T-helper 2 cell (primary cell): ENCODE measurements at places on chromosomes 2 and 18.

GRCh38 chr2:143684551-143685320 lies 555.5 kb downstream of the ARHGAP15 start:
- no peak for DNase-seq

DNA sequence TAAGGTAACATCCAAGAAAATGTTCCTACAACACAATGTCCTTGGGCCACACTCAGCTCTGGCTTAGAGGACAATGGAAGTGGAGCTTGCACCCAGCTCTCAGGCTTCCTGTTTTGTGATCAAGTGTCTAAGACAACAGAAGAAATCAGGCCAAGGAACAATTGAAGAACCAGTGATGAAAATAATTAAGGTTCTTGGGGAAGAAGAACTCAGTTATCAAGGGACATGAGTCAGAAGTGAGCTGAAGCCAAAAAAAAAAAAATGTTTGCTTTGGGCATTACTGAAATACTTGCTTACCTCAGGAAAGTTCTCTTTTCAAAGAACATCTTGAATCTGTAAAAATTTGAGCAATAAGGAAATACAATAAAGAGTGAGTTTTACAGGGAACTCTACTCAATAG lies 299.0 kb downstream of the FBXO15 start:
- no peak for DNase-seq

DNA sequence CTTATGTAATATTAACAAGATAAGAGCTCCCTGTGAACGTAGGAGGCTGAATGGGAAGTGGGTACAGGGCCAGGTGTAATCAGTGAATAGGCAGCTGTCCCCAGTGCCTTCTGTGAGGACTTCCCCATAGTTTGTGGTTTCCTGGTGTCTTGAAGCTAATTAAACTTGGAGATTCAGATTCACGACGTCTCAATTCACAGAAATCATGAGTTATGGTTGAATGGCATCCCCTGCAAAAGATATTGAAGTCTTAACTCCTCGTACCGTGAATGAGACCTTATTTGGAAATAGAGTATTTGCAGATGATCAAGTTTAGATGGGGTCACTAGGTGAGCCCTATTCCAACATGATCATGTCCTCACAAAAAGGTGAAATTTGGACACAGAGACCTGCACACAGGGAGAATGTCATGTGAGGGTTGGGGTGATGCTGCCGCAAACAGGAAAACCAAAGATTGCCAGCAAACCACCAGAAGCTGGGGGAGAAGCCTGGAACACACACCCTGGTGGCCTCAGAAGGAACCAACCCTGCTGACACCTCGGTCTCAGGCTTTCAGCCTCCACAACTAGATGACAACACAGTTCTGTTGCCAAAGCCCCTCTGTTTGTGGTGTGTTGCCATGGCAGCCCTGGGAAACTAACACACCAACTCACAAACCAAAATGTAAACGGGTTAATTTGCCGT lies 13.2 kb downstream of the ARL4C start:
- DNase-seq: peak; percentile 78

GRCh38 chr18:78630981-78631510 lies 348.6 kb upstream of the SALL3 start:
- DNase-seq: no peak

- DNase-seq: no peak
These were observed 17.5 kb upstream of the BIN1 start for GRCh38 chr2:127124426-127124825.

DNA sequence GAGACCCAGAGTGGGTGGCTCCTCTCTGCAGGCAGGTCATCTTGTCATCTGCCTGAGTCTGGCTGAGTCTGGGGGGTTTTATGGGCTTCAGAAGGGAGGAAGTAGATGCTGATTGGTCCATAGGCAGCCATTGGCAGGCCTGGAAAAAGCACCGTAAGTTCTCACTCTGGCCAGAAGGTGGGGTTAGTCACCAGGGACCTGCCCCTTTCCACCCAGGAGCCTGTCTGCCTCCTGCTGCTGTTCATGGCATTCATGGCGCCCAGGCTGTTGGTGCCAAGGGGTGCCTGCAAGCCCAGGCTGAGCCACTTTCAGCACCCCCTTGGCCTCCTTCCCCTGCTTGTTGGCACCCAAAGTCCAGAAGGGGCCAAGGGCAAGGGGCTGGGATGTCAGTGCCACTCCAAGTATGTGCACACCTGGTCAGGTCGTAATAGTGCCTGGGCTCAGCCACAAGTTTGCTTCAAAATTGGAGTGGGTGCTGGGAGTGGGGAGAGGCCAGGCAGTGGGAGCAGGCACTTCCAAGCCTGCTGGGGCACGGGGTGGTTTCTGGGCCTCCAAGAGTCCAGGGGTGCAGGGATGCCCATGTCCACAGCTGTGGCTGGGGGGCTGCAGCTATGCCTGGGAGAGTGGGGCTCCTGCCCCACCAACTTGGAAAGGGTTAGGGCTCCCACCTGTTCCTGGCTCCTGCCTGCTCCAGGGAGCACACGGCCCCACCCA lies 178.1 kb downstream of the FAM210A start:
- no peak for DNase-seq

GRCh38 chr2:108536133-108536780 lies 2.0 kb downstream of the LIMS1 start:
- DNase-seq: no peak

- no peak for DNase-seq
These were observed 5.8 kb upstream of the SCN1A start for GRCh38 chr2:166133653-166134052.

DNA sequence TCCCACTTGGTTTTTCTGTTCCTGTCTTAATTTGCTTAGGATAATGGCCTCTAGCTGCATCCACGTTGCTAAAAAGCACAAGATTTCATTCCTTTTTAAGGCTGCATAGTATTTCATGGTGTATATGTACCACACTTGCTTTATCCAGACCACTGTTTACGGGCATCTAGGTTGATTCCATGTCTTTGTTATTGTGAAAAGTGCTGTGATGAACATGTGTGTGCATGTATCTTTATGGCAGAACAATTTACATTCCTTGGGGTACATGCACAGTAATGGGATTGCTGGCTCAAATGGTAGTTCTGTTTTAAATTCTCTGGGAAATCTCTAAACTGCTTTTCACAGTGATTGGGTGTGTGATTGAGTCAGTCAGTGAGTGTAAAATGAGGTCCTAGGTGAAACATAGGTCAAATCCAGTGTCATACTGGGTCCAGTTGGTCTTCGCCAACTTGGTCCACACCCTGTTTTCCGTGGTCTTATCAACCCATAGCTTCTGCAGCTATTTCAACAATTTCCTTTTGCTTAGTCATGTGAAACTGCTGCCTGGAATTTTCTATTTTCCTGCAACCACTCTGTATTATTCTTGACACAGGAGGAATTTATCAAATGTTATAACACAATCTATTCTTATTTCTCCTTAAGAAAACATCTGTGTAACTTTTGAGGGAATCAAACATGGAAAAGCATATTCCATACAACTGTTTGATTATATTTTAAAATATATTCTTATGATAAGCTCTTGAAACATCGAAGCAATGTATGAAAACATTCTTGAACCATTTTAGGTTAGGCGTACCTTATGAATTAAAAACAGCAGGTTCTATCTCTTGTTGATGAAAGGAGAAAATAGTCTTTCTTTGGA lies 82.9 kb downstream of the ADCYAP1 start:
- no peak for DNase-seq

DNA sequence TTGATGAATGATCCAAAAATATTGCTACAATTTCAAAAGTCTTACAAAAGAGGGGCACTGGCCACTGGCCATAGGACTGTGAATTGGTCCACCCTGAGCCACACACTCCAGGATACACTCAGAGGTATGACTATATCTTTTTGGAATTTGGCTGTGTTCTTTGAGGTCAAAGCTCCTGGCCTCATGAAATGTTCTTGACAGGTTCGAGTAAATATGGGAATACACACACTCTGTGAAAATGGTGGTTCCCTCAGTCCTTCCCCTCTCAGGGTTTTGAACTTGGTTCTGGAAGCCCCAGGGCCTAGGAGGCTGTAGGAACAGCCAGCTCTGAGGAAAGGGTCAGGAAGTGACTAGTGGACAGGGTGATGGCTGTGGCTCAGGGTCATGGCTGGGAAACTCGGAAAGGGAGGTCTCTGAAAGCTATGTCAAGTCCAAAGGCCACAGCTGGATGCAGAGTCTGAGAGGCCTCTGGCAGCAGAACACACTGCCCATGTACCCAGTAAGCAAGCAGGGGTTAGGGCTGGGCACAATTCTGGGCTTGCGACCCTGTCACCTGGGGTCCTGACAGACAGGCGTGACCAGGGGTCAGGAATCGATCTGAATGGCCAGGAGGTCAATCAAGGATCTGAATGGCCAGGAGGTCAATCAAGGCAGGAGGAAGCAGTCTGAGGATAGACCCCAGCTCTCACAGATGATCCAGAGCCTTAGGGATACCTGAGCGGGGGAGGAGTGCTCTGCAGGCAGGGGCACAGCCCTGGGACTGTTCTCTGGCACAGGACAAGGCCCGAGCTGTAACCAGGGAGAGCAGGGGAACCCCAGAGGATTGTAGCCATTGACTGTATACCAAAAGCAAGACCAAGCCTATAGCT lies 223.4 kb upstream of the SMAD2 start:
- no peak for DNase-seq

- DNase-seq: no peak
These were observed 153.5 kb downstream of the ARHGAP15 start for GRCh38 chr2:143282684-143283083.

DNA sequence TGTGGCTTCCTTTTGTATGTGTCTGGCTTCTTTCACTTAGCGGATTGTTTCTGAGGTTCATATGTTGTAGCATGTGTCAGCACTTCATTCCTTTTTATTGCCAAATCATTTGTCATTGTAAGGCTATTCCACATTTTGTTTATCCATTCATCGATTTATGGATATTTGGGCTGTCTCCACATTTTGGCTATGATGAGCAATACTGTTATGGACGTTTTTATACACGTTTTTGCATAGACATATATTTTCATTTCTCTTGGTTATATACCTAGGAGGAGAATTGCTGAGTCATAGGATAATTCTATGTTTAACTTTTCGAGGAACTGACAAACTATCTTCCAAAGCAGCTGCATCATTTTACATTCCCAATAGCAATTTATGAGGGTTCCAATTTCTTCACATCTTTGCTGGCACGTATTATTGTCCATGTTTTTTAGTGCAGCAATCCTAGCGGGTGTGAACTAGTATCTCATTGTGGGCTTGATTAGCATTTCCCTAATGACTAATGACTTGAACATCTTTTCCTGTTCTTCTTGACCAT lies 48.1 kb upstream of the TBC1D8 start:
- DNase-seq: no peak

DNA sequence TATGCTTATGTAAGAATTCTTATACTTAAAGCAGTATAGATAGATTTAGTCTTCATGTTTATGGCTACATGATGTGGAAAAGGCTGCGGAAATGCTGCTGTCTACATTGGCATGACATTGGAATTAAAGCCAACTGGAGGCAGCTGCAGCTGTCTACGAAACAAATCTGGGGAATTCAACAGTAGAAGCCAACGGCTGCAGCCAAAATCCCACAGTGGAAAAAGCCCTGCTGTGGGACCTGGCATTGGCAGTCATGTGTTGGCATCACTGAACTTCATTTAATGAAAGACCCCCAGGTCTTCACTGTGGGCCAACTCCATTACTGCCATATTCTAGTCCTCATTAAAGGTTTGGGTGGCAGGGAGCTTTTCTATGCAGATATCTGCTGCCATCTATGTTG lies 223.6 kb downstream of the SLC8A1 start:
- no peak for DNase-seq

- DNase-seq: no peak
These were observed 12.7 kb upstream of the DES start for GRCh38 chr2:219405451-219405850.

DNA sequence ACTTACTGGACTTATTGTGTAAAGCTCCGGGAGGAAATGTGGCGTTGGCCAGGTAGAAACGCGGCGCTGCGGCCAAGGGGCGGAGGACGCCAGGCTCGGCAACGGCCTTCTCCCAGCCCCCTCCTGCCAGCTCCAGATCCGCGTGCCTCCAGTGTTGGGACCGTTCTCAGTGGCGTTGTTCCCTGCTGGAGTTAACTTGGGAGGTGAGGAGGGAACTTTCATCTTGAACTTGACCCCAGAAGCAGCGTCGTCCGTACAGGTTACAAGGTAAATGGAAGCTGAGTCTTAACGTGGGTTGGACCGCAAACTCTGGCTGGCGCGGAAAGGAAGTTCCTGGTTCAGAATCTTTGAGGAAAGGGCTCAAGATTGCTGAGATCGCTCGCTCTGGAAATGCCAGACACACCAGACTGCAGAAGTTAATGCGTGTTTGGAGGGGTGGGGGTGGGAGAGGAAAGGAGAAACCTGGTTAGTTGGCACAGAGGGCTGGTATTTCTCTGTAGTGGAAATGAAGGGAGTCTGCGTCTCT lies 1.3 kb downstream of the TANC1 start:
- no peak for DNase-seq

GRCh38 chr2:55115761-55116597 lies 65.7 kb upstream of the RTN4 start:
- DNase-seq: no peak

DNA sequence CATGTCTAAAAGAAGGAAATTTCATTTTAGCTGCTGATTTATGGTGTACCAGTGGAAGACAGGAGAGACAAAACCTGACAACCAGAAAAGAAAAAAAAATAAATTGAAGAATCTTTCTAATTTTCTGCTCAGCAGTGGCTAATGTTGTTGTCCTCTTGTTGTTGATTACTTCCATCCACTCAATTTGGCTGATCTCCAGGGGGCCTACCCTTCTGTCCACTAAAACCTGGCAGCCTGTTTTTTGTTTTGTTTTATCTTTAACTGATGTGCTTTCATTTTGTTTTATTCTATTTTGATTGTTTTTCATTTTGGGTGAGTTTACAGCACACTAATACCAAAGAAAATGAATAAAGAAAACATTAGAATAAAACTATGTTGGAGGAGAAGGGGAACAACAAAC lies 27.4 kb downstream of the TFPI start:
- DNase-seq: no peak

DNA sequence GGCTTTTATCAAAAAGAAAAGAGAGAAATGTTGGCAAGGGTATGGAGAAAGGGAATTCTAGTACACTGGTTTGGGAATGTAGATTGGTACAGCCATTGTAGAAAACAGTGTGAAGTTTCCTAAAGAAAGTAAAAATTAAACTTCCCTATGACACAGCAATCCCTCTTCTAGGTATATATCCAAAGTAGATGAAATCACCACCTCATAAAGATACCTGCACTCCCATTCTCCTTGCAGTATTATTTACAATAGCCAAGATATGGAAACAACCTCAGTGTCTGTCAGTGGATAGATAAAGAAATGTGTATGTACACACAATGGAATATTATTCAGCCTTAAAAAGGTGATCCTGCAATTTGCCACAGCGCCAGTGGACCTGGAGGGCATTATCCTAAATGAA lies 147.2 kb upstream of the NOSTRIN start:
- DNase-seq: no peak

DNA sequence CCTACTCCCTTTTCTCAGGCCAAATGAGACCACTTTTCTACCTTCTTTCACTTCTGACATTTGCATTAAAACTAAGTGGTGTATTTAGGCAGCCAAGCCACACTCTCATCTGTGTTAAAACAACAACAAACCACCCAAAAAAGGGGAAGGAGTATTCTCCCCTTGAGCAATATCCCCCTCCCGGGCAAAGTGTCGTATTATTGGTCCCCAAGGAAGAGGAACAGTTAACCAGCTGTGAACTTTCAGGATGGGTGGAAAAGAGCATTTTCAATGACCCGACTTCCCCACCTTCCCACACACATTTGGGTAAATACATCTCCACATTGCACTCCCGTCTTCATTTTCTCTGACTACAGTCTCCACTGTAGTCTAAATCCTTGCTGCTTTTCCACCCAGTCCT lies 44.3 kb downstream of the FEZ2 start:
- DNase-seq: no peak
